ENCODE measurements at places on chromosomes 7 and 10.

DNA sequence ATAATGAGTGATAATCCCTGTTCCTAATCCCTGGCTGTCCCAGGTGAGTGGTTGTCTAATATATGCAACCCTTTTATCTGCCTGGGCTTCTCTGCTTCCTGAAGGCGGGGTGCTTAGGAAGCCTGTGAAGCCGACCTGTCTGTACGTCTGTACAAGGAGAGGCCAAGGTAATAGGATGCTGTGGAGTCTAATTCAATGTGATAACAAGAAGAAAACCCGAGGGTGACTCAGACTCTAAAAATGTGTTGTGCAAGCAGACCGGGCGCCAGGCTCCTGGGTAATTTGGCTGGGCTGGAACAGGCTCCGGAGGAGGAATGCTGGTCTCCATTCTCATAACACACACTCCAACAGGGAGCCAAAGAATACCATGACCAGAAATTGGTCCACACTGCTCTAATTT is 43.6 kb downstream of the THNSL1 start:
- no peak for DNase-seq

DNA sequence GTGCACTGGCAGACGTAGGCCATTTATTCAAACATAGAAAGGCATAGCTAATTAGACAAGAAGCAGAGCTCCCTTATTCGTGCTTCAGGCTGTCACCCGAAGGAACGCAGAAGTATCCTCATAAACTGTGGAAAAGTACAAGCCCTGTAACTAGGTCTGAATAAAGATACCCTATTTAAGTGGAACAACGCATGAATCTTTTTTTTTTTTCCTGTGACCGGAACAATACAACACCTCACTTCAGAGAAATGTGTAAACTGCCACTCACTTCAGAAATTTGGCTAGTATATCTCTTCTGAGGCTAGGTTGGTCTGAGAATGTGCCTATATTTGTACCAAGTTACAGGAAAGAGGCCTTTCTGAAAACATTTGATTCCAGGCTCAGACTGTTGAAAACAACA is 8.0 kb upstream of the CSTF2T start:
- no peak for DNase-seq

DNA sequence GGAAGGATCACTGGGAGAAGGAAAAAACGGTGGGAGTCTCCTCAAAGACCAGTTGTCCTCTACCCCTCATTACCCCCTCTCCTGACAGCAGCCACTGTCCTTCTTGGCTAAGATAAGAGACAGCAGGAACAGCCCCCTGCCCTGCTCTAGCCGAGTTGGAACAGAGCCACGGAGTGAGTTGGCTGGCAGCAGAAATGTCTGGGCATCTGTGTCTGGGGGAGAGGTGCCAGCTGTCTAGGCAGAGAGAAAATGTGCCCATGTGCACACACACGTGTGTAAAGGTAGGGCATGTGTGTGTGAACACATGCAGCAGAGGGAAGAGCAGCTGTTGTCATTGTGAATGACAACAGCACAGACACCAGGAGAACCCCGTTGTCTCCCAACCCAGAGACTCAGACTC is 9.4 kb upstream of the HILPDA start:
- no peak for DNase-seq

- no peak for DNase-seq
These were observed 15.9 kb downstream of the SORCS3 start for GRCh38 chr10:104657036-104657435.

DNA sequence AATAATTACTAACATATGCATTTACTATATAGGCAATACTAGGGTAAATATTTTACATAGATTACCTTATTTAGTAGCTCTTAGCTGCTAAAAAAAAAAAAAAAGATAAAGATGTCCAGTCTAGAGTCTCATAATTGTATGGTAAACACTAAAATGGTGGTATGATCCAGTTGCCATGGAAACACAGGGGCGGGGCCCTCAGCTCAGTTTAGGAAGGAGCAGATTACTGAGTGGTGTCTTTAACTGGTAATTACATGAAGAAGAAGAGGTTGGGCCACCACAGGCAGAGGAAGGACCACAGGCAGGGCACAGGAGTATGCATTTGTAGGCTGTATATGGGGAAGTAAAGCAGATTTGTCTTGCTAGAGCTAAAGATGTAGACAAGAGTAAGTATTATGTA is 43.7 kb downstream of the ITGB8 start:
- no peak for DNase-seq

GRCh38 chr10:121369616-121370015 is 228.6 kb downstream of the FGFR2 start:
- DNase-seq: no peak

DNA sequence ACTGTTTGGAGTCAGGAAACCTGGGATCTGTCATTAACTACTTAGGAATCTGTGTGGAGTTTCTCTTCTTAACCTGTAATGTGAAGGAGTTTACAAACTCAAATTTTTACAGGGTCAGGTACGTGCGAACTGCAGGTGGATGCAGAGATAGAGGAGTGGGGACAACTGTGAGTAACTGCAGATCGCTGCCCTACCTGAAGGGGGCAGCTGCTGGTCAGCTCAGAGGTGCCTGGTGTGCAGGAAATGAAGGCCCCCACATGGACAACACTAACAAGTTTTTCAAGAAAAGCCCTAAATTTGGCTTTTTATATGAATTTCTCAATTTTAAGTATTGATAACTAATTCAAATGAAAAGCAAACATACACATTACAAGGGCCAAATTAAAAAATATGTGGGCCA is 380.0 kb downstream of the REEP3 start:
- DNase-seq: no peak

GRCh38 chr10:13390604-13391522 is 42.8 kb upstream of the SEPHS1 start:
- DNase-seq: no peak

GRCh38 chr7:22176791-22177412 is 180.1 kb downstream of the RAPGEF5 start:
- no peak for DNase-seq

DNA sequence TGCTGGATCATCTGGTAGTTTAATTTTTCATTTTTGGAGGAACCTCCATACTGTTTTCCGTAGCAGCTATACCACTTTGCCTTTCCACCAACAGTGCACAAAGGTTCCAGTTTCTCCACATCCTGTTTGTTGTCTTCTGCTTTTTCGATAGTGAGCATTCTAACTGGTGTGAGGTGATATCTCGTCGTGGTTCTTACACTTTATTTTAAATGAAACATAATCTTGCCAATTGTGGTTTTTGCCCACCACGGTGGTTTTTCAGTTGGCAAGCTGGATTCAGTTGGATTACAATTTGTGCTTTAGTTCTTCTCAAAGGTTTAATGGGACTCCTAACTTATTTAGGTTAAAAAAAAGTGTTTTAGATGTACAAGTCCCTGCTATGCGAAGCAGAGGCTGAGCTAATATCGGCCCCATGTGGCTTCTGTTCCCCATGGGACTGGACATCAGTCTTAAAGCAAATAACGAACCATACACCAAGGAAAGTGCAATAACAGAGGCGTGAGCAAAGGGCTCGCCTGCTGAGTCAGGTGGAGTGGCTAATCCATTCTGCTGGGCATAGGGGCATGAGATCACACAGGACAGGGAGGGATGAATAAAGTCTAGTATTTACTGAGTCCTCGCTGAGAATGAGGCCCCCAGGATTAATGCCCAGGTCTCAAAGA is 153.6 kb downstream of the AOAH start:
- no peak for DNase-seq

GRCh38 chr10:49168171-49168540 is 20.0 kb downstream of the TMEM273 start:
- no peak for DNase-seq

DNA sequence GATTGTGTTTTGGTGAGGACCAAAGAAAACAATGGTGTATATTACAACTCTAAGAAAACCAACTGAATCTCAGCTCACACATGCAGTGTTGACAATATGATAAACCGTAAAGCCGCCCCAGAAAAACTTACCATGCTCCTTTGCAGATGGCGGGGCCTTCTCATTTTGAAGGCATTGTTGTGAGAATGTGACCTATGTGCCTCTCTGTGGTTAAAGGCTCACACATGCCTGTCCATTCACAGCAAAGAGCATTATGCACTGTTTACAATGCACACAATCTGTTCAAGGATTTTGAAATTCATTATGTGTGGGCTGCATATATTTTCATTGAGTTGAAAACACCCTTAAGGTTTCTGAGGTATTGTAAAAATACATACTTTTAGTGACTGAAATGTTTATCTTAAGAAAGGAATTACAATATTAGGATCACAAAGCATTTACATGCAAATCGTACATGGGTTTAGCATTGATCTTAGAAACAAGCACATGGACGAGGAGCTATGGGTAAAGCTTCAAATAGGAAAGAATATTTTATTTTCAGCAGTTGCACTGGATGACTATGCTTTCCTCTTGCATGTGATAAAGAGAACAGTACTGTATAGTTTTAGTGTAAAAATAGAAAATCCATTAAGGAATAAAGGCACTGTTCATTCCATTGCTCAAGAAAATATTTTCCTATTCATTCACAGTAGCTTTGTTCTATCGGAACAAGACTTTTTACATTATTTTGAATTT is 334.3 kb downstream of the ARL4A start:
- no peak for DNase-seq
